ENCODE measurements at places on chromosomes 1 and 21. TPM values are rescaled to one million over a fixed set of nuclear protein-coding genes. Genes with fewer than 3 reads are reported as not detected.

GRCh38 chr1:148161053-148161901, 9.2 kb upstream of the NBPF11 start:
- peak; percentile 46 for DNase-seq

GRCh38 chr1:46798810-46799209, at the start of gene CYP4B1:
Gene CYP4B1 (plus strand): TSS chr1:46799046. CDS start chr1:46799082, 36 bp downstream.
- no peak for DNase-seq

- no peak for DNase-seq
Measured at GRCh38 chr21:40719615-40720014, 127.3 kb downstream of the DSCAM start.

DNA sequence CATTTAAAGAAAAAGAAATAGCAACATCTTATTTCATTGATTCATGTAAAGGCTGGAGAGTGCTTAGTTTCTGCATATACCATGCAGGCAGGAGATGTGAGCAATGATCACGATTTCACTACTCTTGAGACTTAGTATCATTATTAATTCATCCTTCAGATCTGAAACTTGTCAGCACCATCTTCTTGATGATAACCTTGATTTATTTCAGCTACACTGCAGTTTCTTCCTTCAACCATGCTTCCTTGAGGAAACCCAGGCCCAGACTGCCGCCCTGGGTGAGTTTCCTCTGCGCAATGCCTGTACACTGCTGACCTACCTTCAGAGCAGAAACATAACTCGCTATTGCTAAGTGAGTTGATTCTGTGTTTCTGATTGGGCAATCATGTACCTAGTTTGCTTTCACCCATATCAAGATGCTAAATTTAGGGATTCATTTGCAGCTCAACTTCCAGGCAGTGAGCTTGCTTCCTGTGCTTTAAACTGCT, 13.5 kb upstream of the BCL10 start:
- DNase-seq = no peak

DNA sequence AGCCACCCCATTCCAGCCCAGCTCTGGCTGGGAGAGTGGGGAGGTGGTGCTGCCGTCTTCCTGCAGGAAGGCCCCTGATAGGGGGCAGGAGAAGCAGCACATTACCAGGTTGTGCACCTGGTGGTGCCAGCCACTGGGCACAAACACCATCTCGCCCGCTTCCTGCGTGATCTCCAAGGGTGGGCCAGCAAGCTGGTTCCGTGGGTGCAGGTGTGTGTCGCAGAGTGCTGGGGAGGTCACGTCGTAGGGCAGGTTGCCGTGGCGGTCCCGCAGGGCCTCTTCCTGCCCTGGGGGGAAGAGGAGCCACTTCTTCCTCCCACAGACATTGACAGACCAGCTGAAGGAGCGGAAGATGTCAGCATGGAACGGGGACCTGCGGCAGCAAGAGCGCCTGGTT, 1.8 kb downstream of the JMJD4 start:
- DNase-seq = peak; percentile 32

The ADGRL4 gene
- total RNA-seq = 0.07 TPM

The CNR2 gene
- total RNA-seq = not detected

GRCh38 chr1:180777072-180777689, 135.5 kb upstream of the KIAA1614 start:
- no peak for DNase-seq

DNA sequence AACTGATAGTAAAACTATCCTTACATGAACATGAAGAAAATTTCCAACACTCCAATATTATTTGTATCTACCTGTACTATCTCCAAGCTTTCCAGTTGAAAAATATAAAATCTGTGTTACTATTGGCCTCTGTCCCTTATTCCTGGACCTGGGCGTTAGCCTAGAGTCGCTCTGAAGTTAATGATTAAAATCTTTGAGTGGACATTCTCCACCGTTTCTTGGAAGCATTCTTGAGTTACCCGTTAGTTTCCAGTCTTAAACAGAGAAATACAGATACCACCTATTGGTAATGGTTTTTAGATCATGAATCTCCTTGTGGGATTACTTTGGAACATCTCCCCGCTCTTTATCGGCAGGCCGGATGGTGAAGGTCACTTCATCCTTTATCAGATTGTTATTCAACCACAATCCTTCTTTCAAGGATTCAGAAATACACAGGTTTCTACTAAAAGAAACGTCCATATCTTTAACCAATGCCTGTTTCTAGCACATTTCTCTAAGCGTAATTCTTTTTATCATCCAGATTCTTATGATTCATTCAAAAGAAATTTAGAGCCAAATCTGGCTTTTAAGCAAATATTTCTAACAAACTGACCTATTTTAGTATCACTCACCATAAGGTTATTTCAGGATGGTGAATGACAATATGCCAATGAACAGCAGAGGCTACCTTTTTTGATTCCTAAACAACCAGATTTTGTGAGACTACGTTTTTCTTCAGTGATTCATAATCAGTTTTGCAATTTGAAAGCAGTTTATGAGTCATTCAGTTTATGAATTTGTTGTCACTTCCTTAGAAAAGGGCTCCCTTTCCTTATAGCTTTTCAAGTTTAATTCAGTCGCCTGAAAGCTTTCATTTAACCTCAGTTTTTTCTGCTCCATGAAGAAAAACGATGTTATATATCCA, 70.2 kb upstream of the ERRFI1 start:
- DNase-seq = no peak

The EXO1 gene
- 50.4 TPM for total RNA-seq

- DNase-seq = no peak
Measured at GRCh38 chr1:22447621-22448111, 4.0 kb upstream of the ZBTB40 start.

DNA sequence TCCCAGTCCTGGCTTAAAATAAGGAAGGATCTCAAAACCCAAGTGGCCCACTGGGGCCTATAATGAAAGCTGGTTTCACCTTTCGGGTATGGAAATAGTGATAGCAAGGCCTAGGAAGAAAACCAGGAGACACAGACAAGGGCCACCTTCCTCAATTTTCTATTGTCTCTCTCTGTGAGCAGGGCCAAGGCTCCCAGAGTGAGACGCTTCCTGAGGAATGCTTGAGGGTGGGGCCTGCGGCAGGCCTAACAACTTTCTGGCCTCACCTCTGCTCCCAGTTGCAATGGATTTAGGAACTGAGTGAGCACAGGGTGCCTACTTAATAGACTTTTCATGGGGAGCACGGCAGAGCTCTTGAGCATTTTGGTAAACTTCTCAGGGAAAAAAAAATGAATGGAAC, 300.9 kb downstream of the ASTN1 start:
- DNase-seq = no peak

DNA sequence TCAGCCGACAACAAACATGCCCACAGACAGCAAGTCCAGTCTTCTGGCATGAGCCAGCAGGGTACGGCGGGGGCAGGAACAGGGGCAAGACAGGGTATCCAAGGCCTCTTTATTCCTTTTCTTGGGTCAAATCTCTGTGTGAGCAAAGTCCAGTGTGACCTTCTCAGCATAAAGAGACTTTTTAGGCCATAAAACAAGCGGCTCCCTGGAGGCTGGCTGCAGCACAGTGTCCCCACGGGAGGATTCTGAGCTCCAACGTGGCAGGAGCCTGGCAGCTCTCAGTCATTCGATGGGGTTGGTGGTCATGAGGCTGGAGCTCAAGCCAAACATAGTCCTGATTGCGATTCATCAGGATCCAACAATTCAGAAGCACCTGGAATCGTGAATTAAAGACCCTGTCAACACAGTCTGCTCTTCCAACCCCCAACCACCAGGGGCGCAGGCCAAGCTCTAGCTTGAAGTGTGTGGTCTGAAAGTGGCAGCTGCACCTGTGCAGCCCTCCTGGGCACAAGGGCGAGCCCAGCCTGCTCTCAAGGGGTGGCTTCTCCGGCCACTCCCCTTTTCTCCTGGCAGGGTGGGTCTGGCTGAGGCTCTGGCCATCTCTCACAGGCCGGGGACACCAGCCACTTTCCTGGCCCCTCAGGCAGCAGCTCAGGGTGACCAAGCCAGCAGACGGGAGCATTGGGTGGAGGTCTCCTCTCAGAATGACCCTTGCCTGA, 62.1 kb downstream of the SLC66A1 start:
- DNase-seq = peak; percentile 75

The NR0B2 gene
- total RNA-seq = not detected

DNA sequence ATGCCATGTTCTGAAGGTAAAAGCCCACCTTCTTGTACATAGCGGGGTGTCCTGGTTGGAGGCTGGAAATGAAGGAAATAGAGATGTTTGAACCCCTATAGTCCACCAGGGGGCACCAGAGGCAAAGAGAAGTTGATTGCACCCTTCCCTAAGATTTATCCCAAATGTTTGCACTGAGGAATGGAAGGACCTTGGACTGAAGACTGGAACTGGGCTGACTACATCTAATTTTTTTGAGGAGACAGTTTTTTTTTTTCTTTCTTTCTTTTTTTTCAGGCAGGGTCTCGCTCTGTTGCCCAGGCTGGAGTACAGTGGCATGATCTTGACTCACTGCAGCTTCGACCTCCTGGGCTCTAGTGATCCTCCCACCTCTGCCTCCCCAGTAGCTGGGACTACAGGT, 55.3 kb upstream of the EIF4G3 start:
- peak; percentile 86 for DNase-seq

DNA sequence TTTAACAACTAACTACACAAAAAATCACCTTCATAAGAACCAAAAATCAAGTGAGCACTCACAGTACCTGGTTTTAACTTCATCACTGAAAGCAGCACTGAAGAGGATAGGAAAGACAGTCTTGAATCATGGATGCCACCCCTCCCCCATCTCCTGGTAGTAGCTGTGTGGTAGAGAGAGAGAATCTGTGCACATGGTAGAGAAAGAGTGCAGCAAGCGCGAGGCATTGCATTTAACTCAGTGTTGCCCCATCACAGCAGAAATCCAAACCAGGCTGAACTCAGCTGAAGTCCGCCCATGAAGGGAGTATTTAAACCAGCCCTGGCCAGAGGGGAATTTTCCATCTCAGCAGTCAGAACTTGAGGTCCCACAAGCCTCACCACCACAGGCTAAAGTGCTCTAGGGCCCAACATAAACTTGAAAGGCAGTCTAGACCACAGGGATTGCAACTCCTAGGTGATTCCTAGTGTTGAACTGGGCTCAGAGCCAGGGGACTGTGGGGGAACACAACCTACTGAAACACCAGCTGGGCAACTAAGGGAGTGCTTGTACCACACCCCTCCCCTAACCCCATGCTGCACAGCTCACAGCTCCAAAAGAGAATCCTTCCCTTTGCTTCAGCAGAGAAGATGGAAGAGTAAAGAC, 38.4 kb downstream of the VAV3 start:
- no peak for DNase-seq

The RCSD1 gene
- 0.31 TPM for total RNA-seq

The MMP23B gene
- 11.9 TPM for total RNA-seq

DNA sequence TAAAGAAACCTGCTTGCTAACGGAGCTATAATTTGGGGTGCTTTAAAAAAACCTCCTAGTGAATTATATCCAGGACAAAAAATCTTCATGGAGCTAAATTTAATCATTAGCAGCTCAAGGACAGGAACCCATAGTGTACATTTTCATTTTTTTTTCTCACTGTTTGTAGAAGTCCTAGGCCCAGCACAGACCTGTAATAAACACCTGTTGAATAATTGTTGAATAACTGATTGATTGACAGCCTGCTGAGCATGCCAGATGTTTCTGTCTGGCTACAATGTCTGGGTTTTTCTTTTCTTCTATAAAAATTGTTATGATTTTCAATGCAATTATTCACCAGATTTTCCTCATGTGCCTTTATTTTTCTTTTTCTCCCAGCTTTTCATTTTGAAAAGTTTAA, 10.9 kb upstream of the GALNT2 start:
- DNase-seq = no peak

GRCh38 chr1:4634793-4635406, 19.5 kb upstream of the AJAP1 start:
- DNase-seq = peak; percentile 52

GRCh38 chr1:6960291-6960811, 175.1 kb downstream of the CAMTA1 start:
- peak; percentile 16 for DNase-seq

DNA sequence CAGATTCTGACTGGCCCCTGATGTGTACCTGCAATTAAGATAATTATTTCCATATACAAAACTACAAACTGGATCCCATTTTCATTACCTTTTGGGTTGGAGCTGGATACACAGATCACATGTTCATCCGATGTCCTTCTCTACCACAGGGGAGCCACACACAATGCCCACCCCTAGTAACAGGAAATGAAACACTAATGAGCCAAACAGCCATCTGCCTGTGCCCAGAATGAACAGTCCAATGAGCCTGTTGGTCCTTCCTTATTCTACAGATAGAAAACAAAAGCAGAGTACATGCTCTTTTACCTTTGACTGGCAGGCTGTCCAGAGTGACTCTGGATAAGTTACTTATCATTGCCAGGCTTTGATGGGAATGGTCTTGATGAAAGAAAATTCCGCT, 68.6 kb downstream of the SIPA1L2 start:
- DNase-seq = no peak

The GRIK3 gene
- total RNA-seq = 5.4 TPM

- DNase-seq = no peak
Measured at GRCh38 chr21:33860332-33860879, 55.2 kb downstream of the ATP5PO start.

GRCh38 chr1:41559331-41559730, 74.8 kb upstream of the EDN2 start:
- DNase-seq = no peak

- DNase-seq = no peak
Measured at GRCh38 chr1:17908945-17909344, 153.8 kb downstream of the ACTL8 start.

DNA sequence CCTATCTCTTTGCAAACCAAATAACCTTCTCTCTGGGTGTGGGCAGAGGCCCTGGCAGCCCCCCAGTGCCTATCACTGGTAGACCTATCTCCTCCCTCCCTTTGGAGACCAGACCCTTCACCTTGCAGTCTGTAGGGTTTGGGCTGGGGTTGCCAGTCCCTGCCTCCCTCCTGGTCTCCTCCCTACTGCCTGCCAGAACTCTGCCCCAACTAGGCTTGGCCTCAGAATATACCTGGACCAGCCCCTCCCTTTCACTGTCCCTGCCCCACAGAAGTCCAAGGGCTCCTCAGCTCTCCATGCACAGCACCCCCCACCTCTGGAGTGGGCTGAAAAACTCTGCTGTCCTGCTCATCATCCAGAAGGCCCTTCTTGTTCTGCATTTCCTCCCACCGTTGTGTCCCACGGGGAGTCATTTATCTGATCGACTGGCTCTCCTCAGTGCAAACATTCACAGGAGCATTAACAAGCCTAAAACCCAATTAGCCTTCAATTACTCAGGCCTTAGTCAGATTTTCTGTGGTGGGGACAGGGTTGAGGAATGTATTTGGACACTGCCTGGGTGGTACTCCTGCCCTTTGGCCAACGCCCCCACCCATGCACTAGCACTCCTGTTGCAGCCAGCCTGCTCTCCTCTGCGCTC, 27.7 kb upstream of the DMBX1 start:
- DNase-seq = no peak

The TMEM61 gene
- total RNA-seq = 1.0 TPM

The KCNH1 gene
- total RNA-seq = not detected

DNA sequence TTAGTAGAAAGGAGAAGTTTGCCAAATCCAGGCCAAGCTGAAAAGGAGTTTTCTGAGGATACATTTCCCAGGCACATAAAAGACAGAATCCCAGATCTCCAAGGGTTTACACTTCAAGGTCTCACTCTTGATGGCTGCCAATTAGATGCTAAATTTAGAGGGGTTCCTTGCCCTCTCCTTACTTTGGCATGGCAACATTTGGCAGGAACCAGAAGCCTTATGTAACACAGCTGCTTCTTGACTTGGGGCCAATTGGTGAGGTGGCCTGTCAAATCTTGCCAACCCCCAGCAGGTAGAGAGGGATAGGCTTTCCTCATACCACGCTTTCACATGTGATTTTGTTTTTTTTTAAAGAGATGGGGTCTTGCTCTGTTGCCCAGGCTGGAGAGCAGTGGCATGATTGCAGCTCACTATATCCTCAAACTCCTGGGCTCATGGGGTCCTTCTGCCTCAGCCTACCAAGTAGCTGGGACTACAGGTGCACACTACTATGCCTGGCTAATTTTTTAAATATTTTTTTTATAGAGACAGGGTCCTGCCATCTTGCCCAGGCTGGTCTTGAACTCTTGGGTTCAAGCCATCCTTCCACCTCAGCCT, 25.2 kb upstream of the NKAIN1 start:
- DNase-seq = no peak
